ENCODE measurements at places on chromosomes 16 and 17.
A peak's percentile ranks its signal among the peaks of the same experiment; 100 is the strongest.

DNA sequence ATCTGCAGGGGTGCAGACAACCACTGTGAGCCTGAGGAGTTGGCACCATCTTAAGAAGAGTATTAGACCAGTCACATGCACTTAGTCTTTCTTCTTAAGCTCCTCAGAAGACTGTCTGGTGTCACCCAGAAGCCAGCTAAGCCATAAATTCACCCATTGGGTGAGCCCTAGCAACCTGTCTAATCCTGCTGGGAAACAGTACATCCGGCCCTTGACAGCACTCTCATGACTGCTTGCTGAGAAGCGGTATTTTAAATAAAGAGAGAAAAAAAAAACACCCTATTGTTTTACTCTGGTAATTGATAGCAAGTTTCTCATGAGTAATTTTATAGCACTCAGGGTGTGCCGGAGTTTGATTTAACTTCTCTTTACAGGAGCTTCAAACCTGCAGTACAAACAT is 134.7 kb downstream of the SOX9 start:
- no peak for DNase-seq

DNA sequence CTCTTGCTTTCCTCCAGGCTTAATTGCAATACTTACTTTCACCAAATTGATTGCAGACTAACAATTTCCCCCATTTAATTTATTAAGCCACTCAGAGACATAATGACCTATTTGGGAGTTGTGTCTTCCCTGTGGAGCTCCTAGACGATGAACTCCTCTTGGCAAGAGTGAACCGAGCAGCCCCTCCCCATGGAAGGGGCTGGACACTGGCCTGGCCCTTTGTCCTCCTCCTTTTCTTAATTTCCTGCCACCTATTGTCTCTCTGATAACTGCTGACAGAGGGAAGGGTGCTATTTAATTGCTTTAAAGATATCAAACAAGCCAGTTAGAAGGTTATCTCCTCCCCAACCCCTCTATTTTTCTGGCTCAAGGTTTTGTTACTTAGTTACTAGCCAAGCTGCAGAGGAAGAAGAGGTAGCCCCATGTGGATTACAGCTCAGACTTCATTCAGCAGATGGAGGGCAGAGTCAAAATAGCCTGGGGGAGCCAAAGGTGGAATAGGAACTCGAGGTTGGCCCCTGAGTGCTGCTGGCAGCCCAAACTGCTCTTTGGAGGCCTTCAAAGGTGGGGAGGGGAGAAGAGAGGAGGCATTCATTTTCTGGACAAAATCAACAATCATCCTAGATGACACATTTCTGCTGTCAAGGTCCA is 3.7 kb upstream of the SSTR2 start:
- DNase-seq: no peak

GRCh38 chr17:82679586-82680465 is 18.7 kb downstream of the RAB40B start:
- no peak for DNase-seq

GRCh38 chr16:50820225-50820624 is 78.3 kb downstream of the CYLD start:
- no peak for DNase-seq

DNA sequence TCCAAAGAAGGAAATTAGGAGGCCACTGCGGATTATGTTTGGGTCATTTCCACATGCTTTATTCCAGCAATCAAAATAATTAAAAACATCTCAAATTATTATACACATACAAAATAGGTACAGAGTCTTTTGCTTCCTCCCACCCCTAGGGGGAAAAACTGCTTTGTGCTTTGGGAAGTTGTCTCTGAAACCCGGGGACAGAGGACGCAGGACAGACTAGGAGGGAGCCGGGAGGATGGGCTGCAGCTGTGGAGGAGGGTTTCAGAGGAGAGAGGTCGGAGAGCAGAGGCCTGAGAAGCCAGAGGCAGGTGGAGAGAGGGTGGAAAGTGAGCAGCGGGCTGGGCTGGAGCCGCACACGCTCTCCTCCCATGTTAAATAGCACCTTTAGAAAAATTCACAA is 17.4 kb downstream of the COL1A1 start:
- no peak for DNase-seq

DNA sequence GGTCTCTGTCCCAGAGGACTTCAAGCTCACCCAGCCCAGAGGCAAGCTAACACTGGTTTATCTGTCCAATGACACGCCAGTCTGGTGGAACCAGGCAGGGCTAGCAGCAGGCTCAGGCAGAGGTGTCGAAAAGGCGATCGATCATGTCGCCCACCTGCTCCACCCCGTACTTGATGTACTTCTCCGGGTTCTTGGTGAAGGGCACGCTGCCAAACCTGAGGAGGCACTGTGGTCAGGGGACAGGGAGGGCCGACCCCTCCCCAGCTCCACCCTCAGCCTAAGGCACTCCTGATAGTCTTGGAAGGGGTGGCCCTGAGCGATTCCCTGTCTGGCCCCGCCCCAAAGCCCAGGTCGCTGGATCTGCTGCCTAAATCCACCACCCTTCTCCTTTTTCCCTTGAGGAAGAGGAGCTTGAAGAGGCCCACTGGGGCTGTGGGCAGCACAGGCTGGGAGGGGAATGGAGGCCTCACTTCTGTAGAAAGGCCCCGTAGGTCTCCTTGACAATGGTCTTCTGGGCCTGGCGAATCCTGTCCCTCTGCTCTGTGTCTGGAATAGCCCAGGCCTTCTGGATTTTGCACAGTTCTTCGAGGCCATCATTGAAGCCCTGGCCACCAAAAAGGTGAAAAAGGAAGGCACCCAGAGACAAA is 4.7 kb downstream of the ZACN start:
- DNase-seq: no peak

GRCh38 chr17:32936894-32937500 is 9.0 kb downstream of the TMEM98 start:
- DNase-seq: peak; percentile 47

- no peak for DNase-seq
Measured at GRCh38 chr17:78316115-78316866, 43.6 kb downstream of the SOCS3 start.

- DNase-seq: no peak
Measured at GRCh38 chr17:28390141-28390540, 15.9 kb downstream of the SLC46A1 start.

- DNase-seq: no peak
Measured at GRCh38 chr17:81406117-81406953, 11.1 kb downstream of the BAHCC1 start.

DNA sequence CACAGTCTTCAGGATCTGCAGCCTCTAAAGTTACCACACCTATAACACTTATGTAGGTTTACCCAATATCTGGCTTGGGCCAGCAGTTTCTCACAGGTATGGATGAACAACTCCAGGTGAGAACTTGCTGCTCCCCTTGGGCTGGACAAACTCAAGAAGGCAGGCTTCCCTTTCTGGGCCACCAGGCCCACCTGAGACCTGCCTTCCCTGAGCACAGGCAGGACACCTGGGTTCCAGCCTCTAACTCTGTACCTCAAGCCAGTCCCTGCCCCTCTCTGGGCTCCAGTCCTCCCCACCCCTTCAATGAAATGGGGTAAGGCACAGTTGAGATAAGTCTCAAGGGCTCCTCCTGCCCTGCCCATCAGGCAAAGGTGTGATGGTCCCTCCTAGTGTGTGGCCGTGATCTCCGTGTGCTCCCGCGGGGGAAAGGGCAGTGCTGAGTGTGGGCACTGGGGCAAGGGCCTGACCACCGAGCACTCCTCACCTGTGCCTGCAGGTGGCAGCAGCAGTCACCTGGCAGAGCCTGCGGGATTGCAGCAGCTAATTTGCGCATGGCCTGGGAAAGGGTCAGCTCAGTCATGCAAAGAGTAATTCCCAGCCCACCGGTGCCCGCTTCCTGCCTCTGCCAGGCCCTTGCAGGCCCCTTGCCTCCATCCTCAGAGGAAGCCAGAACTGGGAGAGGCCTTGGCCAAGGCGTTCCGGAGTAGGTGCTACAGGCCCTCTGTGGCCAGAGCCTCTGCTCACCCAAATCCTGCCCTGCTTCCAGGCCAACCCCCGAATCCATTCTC is 28.2 kb upstream of the ADGRG1 start:
- no peak for DNase-seq

- no peak for DNase-seq
Measured at GRCh38 chr17:16026895-16027294, 27.3 kb downstream of the TTC19 start.

- DNase-seq: peak; percentile 55
Measured at GRCh38 chr17:7579001-7579833, at the start of gene CD68. Gene CD68 (plus strand): TSS chr17:7579638. CDS start chr17:7579678, 40 bp downstream.

- no peak for DNase-seq
Measured at GRCh38 chr17:5329784-5330557, 47.9 kb downstream of the RABEP1 start.

GRCh38 chr17:14061666-14062560 is 7.4 kb upstream of the COX10 start:
- no peak for DNase-seq

DNA sequence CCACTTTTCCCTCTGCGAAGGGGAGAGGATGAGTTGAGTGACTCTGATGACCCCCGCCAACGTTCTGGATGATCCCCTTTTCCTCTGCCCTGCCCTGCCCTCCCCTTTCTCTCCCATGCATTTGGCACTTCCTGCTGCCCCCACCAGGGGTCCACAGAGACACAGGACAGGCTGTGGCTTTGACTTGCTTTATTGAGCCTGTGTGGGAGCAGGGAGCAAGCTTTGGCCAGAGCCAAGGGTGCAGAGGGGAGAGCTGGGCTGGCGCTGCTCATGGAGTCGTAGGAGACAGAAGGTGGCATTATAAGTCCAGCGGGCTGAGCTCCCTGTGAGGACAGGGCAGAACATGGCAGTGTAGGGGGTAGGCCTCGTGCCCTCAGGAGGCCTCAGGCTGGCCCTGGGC is 1.6 kb downstream of the PPY start:
- DNase-seq: no peak

- DNase-seq: no peak
Measured at GRCh38 chr17:40124279-40125141, 2.7 kb downstream of the MSL1 start.

DNA sequence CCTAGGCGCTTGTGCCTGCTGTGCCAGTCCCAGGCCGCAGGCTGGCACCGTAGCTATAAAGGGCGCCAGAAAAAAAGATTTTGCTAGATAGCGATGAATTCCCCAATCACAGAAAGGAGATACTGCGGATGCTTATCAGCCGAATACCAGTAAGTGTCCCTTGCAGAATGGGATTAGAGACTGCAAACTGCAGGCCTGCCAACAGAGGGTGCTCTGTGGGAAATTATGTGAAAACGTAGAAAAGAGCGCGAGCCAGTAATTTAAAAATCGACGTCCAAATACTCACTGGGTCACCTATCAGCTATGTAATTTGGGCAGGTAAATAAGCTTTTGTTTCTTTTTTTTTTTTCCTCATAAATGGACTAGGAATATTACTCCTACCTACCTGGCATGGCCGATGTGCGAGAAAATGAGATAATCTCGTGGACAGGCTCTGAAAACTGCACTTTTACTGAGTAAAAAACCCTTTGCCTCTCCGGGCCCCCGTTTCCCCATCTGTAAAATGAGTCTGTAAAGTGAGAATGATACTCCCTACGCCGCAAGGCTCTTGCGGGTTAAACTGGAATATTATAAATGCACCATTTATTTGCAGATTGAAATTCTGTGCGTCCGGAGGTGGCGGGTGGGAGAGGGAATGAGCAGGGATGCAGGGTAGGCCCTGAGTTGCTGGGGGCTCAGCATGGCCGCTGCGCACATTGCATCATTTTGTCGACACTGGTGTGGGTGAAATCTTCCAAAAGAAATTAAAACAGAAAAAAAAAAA is 1.2 kb upstream of the COG1 start:
- peak; percentile 52 for DNase-seq

GRCh38 chr17:909642-910323 is 69.8 kb downstream of the NXN start:
- no peak for DNase-seq

DNA sequence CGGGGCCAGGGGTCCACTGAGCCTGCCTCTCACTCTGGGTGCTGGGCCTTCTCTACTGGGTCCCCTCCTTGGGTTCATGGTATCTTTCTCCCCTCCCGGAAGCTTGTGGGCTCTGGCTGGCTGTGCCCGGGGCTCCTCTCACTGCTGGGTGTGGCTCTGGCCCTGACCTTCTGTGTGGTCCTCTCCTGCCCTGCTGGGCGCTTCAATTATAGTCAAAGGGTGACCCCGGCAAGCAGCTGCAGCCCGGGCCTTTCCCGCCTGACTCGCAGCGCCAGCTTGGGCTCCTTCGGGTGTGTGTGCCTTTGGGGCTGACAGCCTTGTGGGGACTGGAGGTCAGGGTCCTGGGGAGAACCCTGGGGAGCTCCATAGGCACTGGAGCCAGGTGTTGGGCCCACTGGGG is 54.2 kb upstream of the PVALEF start:
- DNase-seq: no peak

DNA sequence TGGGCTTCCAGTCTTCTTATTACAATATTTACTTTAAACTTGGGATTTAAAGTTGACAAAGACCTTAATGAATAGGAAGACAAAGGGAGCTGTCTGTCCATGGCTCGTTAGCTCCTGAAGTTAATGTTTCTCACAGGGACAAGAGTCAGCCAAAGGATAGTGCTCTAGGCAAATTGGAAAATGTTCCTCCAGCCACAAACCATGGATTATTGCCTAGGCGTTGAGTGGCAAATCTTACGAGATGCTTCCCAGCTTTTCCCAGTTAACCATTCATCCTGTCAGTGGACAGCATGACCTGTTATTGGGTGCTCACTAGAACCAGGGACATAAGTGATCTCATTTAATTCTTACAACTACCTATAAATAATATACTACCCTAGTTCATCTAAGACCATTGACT is 3.6 kb downstream of the TEX2 start:
- no peak for DNase-seq

DNA sequence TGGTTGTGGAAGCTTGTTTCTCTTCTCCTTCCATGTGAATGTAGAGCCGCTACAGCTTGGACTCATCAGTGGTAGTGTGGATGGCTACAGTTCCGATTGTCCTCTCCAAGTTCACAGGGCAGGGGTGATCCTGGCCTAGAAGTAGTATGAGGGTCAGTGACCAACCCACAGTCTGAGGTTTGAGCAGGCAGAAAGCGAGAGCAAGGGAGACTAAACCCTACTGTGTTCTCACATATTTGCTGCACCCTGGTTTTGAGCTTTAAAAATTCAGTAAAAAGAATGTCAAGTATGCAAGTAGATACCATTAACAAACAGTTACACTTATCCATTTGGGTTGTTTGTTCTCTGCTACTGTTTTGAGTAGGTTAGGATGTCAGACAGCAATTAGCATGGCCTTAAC is 148.9 kb downstream of the MRTFB start:
- no peak for DNase-seq
